ENCODE measurements at places on chromosomes 1 and 21. TPM values are rescaled to one million over a fixed set of nuclear protein-coding genes. Genes with fewer than 3 reads are reported as not detected.

Gene NUDT4B
- 0.56 TPM for total RNA-seq

Gene TMPRSS2
- not detected for total RNA-seq

Gene RGSL1
- not detected for total RNA-seq

Gene RGL1
- 3.2 TPM for total RNA-seq

Gene GPR37L1
- total RNA-seq = not detected

Gene ZFYVE9
- total RNA-seq = 5.1 TPM

Gene C8A
- total RNA-seq = not detected

Gene SEC16B
- total RNA-seq = not detected

Gene GRIK3
- not detected for total RNA-seq

Gene ACKR1
- not detected for total RNA-seq

Gene AMY1A
- total RNA-seq = not detected

Gene FCRL2
- not detected for total RNA-seq

Gene FAM43B
- total RNA-seq = not detected

Gene CNKSR1
- total RNA-seq = 3.5 TPM

Gene PROX1
- total RNA-seq = 0.08 TPM

Gene OR2T11
- total RNA-seq = not detected

Gene DISP3
- total RNA-seq = 0.82 TPM

Gene CFAP107
- total RNA-seq = not detected

Gene ARHGAP29
- 0.16 TPM for total RNA-seq

Gene FAM3B
- not detected for total RNA-seq

Gene CFHR5
- total RNA-seq = not detected

Gene DIO1
- total RNA-seq = not detected

Gene CLCA4
- total RNA-seq = not detected

Gene CDCA8
- total RNA-seq = 60.7 TPM

Measured in activated naive CD4-positive, alpha-beta T cell treated with anti-CD3 and anti-CD28 coated beads, Interleukin-2, amount 50 U/mL, for 72 hours (primary cell).